Nephron progenitor cell (in vitro differentiated cells): ENCODE measurements at places on chromosomes 11 and 22.
A peak's percentile ranks its signal among the peaks of the same experiment; 100 is the strongest.

DNA sequence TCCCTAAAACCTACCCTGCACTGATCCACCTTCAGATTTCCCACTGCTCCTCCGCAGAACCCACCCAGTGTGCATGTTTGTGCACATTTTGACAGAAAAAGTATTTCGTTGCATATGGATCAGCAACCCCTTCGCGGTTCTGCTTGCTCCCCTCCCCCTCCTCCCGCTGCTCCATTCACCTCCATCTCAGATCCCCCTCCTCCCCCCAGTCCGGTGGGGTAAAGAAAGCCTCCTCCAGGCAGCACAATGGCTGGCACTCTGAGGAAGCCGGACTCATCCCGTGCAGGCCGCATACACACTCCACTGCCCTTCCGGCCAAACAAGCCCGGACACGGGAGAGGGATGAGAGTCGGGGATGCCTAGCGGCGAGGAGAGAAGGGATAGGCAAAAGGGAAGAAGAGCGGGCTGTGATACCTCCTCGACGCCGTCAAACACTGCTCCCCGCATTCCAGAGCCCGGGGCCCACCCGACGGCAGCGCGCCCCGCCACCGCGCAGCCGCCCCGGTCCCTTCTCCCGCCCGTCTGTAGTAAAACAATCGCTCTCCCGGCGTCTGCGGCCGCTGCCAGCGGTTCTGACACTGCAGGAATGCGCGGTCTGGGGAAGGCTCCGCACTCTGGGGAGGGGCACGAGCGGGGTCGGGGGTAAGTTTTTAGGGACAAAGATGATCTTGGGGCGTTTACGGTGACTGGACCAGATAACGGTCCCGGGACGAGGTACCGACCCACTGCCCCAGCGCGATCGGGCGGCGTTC, 915 bp downstream of the FEZ1 start:
- H3K27me3 ChIP-seq: peaks cover 79% of the 10 kb centered on the region
- peaks cover 18% of the 10 kb centered on the region for H3K4me1 ChIP-seq
- peak overlapping the region; percentile 90 for H3K4me3 ChIP-seq
- H3K27ac ChIP-seq: no peak overlapping the region

DNA sequence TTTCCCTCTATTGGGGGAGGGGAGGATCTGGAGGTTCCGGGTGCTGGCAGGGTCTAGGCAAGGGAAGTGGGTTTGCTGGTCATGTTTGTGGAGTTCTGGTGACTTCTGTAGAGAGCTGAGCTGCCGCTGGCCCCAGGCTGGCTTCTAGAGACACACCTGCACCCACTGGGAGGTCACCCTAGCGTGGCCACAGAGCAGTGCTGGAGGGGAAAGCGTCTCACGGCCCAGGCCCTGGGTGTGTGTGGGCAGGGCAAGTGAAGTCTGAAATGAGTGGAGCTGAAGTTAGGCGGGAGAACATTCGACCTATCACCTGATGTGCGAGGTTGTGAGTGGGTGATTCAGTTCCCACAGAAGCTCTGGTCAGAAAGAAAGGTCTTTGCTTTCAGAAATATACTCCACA, 27.9 kb downstream of the SMIM38 start:
- H3K27ac ChIP-seq: peak overlapping the region; percentile 40
- H3K4me1 ChIP-seq: peaks cover 14% of the 10 kb centered on the region
- peaks cover 4% of the 10 kb centered on the region for H3K36me3 ChIP-seq
- H3K4me3 ChIP-seq: no peak overlapping the region
- peaks cover 12% of the 10 kb centered on the region for H3K27me3 ChIP-seq

- H3K27me3 ChIP-seq: no peaks in the 10 kb centered on the region
- H3K36me3 ChIP-seq: no peaks in the 10 kb centered on the region
- DNase-seq: no peak
- H3K4me1 ChIP-seq: no peaks in the 10 kb centered on the region
Measured at GRCh38 chr11:50037251-50037650, 4.6 kb downstream of the OR4C45 start.

DNA sequence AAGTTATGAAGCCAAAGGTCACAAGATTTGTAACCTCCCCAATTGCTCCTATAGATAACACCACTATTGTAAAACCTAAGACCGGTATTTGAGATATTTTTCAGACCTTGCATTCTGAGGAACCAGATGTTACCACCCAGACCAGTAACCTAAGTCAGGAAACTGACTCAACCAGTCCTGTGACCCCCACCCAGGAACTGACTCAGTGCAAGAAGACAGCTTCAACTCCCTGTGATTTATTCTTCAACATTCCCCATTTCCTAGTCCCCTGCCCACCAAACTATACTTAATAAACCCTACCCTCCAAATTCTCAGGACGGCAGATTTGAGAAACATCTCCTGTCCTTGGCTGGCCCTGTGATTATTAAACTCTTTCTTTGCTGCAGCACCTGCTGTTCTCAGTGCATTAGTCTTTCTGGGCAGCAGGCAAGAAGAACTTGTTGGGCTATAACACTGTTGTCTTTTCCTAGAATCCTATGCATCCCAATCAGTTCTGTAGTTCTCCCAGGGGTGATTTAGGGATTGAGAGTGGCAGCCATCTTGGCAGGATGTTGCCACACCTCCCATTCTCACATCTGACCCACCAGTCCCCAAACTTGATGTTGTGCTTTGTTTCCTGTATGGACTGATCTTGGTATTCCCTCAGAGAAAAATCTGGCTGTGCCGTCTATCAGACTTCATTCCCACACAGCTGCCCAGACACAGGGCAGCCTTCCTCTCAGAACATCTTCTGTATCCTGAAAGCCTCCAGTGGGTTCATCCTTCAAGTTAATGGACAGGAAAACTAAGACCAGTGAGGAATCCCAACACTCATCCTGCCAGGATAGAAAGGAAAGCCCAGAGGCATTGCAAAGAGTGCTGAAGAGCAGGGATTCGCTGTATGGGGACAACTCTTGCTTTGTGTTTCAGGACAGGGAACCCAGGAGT, 104.0 kb downstream of the PDE2A start:
- H3K27ac ChIP-seq: no peak overlapping the region
- no peak for DNase-seq
- H3K36me3 ChIP-seq: no peaks in the 10 kb centered on the region
- H3K4me1 ChIP-seq: peaks cover 38% of the 10 kb centered on the region
- H3K4me3 ChIP-seq: no peak overlapping the region
- peaks cover 7% of the 10 kb centered on the region for H3K27me3 ChIP-seq

- H3K36me3 ChIP-seq: no peaks in the 10 kb centered on the region
- no peak overlapping the region for H3K4me3 ChIP-seq
- peaks cover 53% of the 10 kb centered on the region for H3K4me1 ChIP-seq
Measured at GRCh38 chr22:40029189-40029890, 34.6 kb downstream of the FAM83F start.

DNA sequence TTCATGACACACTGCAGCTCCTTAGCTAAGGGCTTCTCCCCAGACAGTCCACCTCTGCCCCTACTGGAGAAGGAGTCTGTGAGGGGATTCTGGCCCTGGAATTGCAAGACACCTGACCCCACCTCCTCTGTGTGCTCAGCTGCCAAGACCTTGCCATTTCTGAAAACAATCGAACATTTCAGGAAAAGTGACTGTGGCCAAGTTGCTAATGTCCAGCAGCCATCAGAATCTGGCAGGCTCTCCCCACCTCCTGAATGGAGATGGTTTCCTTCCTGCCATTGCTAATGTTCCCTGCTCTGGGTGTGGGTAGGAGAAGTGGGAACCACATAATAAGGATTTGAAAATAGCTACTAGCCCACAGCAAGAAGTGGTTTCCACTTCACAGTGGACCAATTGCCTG, 127.2 kb upstream of the ALX4 start:
- no peak overlapping the region for H3K27ac ChIP-seq
- no peak for DNase-seq
- H3K36me3 ChIP-seq: no peaks in the 10 kb centered on the region
- H3K4me1 ChIP-seq: no peaks in the 10 kb centered on the region
- peaks cover 63% of the 10 kb centered on the region for H3K27me3 ChIP-seq

- no peak overlapping the region for H3K27ac ChIP-seq
- H3K27me3 ChIP-seq: peaks cover 13% of the 10 kb centered on the region
- H3K36me3 ChIP-seq: no peaks in the 10 kb centered on the region
- H3K4me1 ChIP-seq: peaks cover 28% of the 10 kb centered on the region
- H3K4me3 ChIP-seq: no peak overlapping the region
Measured at GRCh38 chr11:61061081-61061826, 41.0 kb upstream of the CD5 start.

GRCh38 chr22:40040927-40041326, 46.2 kb downstream of the FAM83F start:
- H3K4me1 ChIP-seq: peaks cover 36% of the 10 kb centered on the region

- H3K36me3 ChIP-seq: no peaks in the 10 kb centered on the region
- DNase-seq: no peak
- no peak overlapping the region for H3K27ac ChIP-seq
- peaks cover 32% of the 10 kb centered on the region for H3K4me1 ChIP-seq
- no peak overlapping the region for H3K4me3 ChIP-seq
Measured at GRCh38 chr11:116721988-116722387, 50.8 kb downstream of the BUD13 start.

DNA sequence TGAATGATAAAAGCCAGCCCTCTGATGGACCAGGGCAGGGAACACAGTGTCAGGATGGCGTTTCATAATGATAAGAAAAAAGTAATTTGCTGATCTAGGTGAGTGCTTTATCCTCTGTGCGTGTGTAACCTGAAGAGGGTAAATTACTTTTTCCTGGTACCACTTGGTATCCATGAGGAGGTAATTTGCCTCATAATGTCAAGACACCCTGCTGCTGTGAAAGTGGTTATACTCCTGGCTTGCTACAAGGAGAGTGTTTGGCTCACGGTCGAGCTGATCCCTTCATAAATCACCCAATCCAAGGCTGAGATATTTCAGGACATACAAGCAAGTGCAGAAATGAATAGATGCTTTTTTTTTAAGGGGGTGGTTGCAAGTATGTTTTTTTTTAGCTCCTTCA, 207.2 kb upstream of the PGR start:
- H3K36me3 ChIP-seq: no peaks in the 10 kb centered on the region
- no peak overlapping the region for H3K27ac ChIP-seq
- H3K4me1 ChIP-seq: peaks cover 4% of the 10 kb centered on the region
- H3K4me3 ChIP-seq: no peak overlapping the region
- H3K27me3 ChIP-seq: peaks cover 10% of the 10 kb centered on the region

DNA sequence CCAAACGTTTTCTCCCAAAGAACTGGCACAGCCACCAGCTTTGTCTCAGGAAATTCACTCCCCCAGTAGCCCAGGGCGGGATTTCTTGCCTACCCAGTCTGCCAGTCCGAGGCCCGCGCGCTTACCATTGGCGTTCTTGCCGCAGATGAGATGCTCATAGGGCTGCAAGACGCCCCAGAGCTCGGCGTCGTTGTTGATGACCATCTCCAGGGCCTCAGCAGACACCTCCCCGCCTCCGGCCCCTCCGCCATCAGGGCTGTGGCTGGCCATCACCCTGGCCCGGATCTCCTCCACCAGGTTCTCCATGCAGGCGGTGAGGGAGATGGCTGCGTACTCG, 1.3 kb downstream of the ABTB2 start:
- H3K27ac ChIP-seq: no peak overlapping the region
- H3K27me3 ChIP-seq: peaks cover 93% of the 10 kb centered on the region
- peak overlapping the region; percentile 79 for H3K4me3 ChIP-seq
- H3K4me1 ChIP-seq: peaks cover 30% of the 10 kb centered on the region
- DNase-seq: no peak

GRCh38 chr22:30398685-30399680, 2.2 kb downstream of the SEC14L2 start:
- DNase-seq: no peak
- H3K36me3 ChIP-seq: peaks cover under 1% of the 10 kb centered on the region
- H3K4me1 ChIP-seq: peaks cover 44% of the 10 kb centered on the region
- H3K4me3 ChIP-seq: peak overlapping the region; percentile 84
- peaks cover 31% of the 10 kb centered on the region for H3K27me3 ChIP-seq
- no peak overlapping the region for H3K27ac ChIP-seq

GRCh38 chr11:48248902-48249301, 4.0 kb downstream of the OR4X2 start:
- H3K36me3 ChIP-seq: no peaks in the 10 kb centered on the region
- DNase-seq: no peak
- H3K27me3 ChIP-seq: peaks cover 2% of the 10 kb centered on the region
- H3K27ac ChIP-seq: no peak overlapping the region
- no peaks in the 10 kb centered on the region for H3K4me1 ChIP-seq
- no peak overlapping the region for H3K4me3 ChIP-seq

- H3K4me3 ChIP-seq: peak overlapping the region; percentile 38
- H3K36me3 ChIP-seq: no peaks in the 10 kb centered on the region
- no peak for DNase-seq
- peaks cover 54% of the 10 kb centered on the region for H3K4me1 ChIP-seq
- H3K27me3 ChIP-seq: peaks cover 28% of the 10 kb centered on the region
- H3K27ac ChIP-seq: no peak overlapping the region
Measured at GRCh38 chr22:20204311-20204710, 53.5 kb upstream of the CCDC188 start.

GRCh38 chr11:130068986-130069658, 572 bp upstream of the APLP2 start:
- peaks cover 54% of the 10 kb centered on the region for H3K4me1 ChIP-seq
- DNase-seq: no peak
- peak overlapping the region; percentile 89 for H3K4me3 ChIP-seq

DNA sequence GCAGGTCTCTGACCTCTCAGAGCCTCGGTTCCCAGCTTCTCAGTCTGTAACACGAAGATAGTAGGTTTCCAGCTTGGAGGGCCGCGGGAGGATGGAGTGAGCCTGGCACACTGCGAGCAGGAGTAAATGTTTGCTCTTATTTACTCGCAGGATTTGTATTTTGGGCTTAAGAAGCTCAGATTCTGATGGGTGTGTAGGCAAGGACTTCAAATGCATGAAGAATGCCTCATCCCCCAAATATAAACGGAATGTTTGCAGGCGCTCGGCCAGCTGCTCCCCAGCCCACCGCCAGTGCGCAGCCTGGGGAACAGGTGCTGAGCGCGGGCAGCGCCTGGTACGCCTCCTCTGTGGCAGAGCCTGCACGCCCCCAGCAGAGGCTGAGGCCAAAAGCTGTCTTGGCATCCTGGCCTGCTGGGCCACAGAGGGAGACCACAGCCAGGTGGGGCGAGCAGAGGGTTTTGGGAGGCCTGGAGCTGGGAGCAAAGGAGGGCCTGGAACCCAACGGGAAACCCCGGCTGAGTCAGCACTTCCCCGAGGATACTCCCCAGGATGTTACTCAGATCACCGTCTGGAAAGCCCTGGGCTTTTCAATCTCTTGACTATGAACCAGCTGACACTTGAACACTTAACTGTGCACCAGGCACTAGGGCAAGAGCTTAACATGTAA, 9.4 kb downstream of the EHD1 start:
- no peak overlapping the region for H3K4me3 ChIP-seq
- no peak for DNase-seq
- peaks cover 2% of the 10 kb centered on the region for H3K27me3 ChIP-seq
- peaks cover 66% of the 10 kb centered on the region for H3K4me1 ChIP-seq
- peak overlapping the region; percentile 62 for H3K27ac ChIP-seq

- DNase-seq: no peak
- H3K27ac ChIP-seq: no peak overlapping the region
- peaks cover 46% of the 10 kb centered on the region for H3K4me1 ChIP-seq
- H3K36me3 ChIP-seq: no peaks in the 10 kb centered on the region
Measured at GRCh38 chr11:2380807-2381350, 3.8 kb downstream of the CD81 start.

DNA sequence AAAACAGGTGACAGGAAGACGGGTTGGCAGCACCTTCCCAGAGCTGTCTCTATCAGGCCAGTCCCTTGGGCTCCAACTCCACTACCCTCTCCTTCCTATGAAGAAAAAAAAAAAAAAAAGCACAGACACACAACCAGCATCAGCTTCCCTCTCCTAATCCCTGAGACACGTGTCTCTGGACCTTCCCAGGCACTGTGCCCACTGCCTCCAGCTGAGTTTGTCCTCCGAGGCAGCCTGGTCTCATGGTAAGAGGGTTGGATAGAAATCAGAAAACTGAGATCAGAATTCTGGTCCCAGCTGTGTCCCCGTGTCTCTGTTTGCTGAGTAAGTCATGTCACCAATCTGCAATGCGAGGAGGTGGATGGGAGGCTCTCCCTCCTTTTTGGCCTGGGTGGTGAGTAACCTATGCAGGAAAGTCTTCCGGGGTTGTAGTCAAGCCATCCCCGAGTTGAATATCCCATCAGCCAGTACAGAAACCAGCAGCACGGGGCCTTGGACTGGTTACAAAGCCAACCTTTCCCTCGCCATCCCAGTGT, 193.7 kb upstream of the TBCEL start:
- H3K27me3 ChIP-seq: peaks cover 10% of the 10 kb centered on the region
- H3K4me3 ChIP-seq: no peak overlapping the region
- peaks cover 45% of the 10 kb centered on the region for H3K4me1 ChIP-seq
- H3K36me3 ChIP-seq: no peaks in the 10 kb centered on the region
- DNase-seq: no peak
